ENCODE measurements at places on chromosomes 7 and 10. TPM values are rescaled to one million over a fixed set of nuclear protein-coding genes. Genes with fewer than 3 reads are reported as not detected.
A peak's percentile ranks its signal among the peaks of the same experiment; 100 is the strongest.

SCD gene
- 72.2 TPM for total RNA-seq

DNA sequence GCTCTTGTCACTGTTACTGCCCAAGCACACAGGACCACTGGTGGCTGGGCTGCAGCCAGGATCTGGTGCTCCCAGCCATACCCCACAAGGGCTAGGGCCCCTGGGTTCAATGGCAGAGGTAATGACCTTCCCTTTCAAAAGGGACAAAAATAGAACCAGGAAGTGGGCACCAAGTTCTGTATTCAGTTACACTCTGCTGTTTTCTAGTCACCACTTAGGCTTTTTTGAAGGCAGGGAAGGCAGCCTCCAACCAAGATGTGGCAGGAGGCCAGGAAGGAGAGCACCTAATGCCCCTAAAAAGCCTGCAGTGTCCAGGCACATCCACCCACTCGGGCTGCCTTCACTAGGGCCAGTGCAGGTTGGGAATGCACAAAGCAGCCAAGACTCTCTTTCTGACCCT is 47.8 kb downstream of the NOD1 start:
- H3K36me3 ChIP-seq: peaks cover 27% of the 10 kb centered on the region
- H3K27me3 ChIP-seq: no peaks in the 10 kb centered on the region
- peaks cover 30% of the 10 kb centered on the region for H3K4me1 ChIP-seq
- no peak overlapping the region for H3K27ac ChIP-seq
- H3K4me3 ChIP-seq: no peak overlapping the region

- H3K36me3 ChIP-seq: peaks cover 1% of the 10 kb centered on the region
- H3K27me3 ChIP-seq: peaks cover 2% of the 10 kb centered on the region
Measured at GRCh38 chr10:7119325-7120015, 291.4 kb downstream of the SFMBT2 start.

DNA sequence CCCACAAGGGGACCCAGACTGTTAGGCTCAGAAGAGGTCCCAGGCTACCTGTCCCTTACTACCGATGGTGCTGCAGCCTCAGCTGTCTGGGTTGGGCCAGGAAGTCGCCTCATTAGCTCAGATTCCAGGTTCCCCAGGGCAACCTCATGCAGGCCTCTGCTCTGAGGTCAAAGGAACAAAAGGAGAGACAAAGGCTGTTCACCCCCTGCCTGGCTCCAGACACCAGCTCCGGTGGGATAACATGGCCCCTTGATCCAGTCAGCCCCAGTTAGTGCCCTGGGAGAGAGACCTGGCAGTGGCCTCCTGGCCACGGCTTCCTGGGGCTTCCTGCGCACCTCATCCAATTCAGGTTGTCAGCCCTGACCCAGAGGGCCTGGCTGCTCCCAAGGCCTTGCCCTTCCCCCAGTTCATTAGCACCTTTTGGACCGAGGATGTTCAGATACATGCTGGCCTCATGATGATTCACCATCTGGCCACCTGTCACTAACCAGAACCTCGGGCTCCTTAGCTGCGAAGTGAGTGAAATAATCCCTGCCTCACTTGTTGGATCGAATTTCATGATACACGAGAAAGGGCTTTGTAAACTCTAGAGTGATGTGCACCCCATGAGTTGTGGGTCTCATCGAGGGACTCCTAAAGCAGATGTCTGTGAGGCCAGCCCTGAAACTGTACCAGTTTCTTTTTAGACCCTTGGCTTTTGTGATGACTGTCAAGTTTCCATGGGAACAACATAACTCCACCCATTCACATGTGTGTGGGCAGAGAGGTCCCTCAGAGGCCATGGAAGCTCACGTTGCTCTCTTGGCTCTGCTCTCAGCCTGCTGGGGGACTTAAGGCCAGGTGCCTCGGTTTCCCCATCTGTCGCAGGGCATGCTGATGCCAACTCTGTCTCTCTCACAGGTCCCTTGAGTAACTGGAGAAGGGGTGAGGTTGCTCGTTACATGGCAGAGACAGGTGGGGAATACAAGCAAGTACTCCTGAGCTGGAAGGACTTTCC is 79.5 kb upstream of the PCBD1 start:
- peak; percentile 60 for DNase-seq
- no peaks in the 10 kb centered on the region for H3K4me1 ChIP-seq
- H3K4me3 ChIP-seq: no peak overlapping the region
- H3K27me3 ChIP-seq: peaks cover 49% of the 10 kb centered on the region

ZNF239 gene
- 4.2 TPM for total RNA-seq

DNA sequence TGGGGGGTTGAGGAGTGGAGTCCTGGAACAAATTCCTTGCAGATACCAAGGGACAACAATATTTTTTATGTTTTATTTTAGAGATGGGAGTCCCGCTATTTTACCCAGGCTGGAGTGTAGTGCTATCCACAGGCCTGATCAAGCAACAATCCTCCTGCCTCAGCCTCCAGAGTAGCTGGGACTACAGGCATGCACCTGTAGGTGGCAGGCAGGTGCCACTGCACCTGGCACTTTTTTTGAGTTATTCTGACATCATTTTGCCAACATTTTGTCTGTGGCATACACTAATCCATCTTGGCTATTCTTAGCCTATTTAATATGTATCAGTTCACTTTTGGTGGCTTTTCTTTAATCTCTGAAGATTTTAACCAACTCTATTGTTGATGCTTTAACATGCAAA is 317.8 kb upstream of the MTPN start:
- DNase-seq: no peak
- H3K27me3 ChIP-seq: peaks cover 2% of the 10 kb centered on the region
- H3K27ac ChIP-seq: no peak overlapping the region
- no peak overlapping the region for H3K4me3 ChIP-seq
- H3K36me3 ChIP-seq: no peaks in the 10 kb centered on the region

DNA sequence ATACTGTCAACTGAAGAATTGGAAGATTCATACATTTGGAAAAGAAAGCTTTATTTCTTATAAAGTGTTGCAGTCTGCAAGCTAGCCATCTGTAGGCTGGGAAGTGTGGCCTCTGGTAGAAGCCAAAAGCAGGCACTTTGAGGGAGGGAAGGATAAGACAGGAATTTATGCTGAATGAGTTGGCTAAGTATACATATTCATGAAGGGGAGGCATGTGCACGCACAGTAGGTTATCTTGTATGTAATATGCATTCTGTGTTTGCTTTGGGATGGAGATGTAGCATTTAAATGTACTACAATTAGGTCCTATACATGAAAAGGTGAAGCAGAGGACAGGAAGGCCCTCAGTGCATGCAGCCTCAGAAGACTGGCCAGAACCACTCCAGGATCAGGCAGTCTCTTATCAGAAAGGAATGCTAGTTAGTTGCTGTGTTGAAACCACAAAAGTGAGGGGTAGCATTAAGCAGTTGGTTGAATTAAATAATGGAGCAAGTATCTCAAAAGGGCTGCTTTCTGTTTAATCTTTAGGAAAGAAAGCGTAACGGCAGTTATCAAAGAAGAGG is 40.9 kb downstream of the MYO3A start:
- H3K4me1 ChIP-seq: no peaks in the 10 kb centered on the region
- H3K27me3 ChIP-seq: peaks cover 9% of the 10 kb centered on the region
- no peak overlapping the region for H3K27ac ChIP-seq
- no peaks in the 10 kb centered on the region for H3K36me3 ChIP-seq
- DNase-seq: no peak

DNA sequence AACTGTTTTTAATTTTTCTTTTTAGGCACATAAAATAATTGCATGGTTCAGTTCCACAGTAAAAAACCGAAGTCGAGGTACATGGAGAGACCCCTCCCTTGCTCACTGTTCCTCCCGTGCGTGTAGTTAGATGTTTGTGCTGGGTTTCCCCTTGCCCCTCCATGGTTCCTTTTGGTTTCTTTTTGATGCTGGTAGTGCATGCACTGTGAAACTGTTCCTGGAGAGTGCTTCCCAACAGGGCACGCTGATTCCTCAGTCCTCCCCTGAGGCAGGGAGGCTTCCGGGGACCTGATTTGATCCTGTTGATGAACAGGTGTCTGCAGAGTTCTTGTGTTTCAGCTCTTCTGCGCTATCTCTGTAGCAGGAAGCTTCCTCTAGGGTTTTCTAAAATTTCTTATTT is 69.5 kb downstream of the ADCY1 start:
- peaks cover 2% of the 10 kb centered on the region for H3K27me3 ChIP-seq
- no peak overlapping the region for H3K27ac ChIP-seq
- DNase-seq: no peak
- no peaks in the 10 kb centered on the region for H3K36me3 ChIP-seq
- no peak overlapping the region for H3K4me3 ChIP-seq
- H3K4me1 ChIP-seq: no peaks in the 10 kb centered on the region

All from chondrocyte (in vitro differentiated cells).